ENCODE measurements at places on chromosomes 7 and 10.

GRCh38 chr7:158052381-158053060 lies 535.1 kb downstream of the PTPRN2 start:
- no peak for DNase-seq

DNA sequence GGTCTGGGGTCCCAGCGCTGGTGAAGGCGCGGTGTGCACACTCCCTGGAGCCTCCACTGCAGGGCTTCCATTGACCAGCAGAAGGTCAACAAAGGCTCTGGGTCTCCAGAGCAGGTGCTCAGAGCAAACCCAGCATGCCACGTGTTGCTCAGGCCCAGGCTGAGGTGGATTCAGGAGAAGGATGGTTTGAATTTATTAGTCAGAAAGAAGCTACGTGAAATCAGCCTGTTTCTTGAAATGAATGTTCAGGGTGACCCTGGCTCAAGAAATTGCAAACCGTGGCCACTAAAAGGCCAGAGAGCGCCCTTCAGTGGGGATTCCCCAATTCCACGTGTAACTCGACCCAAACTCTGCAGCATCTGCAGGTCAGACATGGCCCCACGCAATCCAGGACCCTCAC lies 82.7 kb upstream of the PFKP start:
- no peak for DNase-seq

GRCh38 chr7:43701500-43701854 lies 27.8 kb downstream of the COA1 start:
- DNase-seq: no peak

GRCh38 chr10:122188706-122189105 lies 82.4 kb upstream of the BTBD16 start:
- no peak for DNase-seq

DNA sequence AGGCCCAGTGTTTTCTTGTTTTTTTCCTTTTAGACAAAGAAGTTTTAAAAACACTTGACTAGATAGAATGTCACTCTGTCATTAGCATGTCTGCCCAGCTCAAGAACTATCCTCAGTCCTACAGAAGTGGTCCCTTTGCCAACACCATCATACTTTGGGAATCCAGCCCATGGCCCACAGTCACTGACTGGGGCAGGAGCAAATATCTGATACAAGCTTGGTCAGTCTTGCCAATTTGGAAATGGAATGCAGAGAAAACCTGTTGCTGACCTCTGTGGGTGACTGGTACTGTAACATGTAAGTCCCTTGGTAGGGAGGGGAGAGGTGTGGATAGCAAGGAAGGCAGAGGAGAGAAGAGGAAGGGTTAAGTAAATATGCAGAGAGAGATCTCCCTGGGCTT lies 47.8 kb downstream of the IPMK start:
- DNase-seq: no peak

All from AG09319 (cell line).